ENCODE measurements at places on chromosomes 1 and 21.
A peak's percentile ranks its signal among the peaks of the same experiment; 100 is the strongest.

- DNase-seq: no peak
Observed at GRCh38 chr1:56874689-56875088, 20.1 kb downstream of the C8A start.

- DNase-seq: no peak
Observed at GRCh38 chr21:25515484-25516405, 91.5 kb downstream of the MRPL39 start.

GRCh38 chr21:35150562-35151226, 101.6 kb upstream of the RUNX1 start:
- DNase-seq: peak; percentile 25

DNA sequence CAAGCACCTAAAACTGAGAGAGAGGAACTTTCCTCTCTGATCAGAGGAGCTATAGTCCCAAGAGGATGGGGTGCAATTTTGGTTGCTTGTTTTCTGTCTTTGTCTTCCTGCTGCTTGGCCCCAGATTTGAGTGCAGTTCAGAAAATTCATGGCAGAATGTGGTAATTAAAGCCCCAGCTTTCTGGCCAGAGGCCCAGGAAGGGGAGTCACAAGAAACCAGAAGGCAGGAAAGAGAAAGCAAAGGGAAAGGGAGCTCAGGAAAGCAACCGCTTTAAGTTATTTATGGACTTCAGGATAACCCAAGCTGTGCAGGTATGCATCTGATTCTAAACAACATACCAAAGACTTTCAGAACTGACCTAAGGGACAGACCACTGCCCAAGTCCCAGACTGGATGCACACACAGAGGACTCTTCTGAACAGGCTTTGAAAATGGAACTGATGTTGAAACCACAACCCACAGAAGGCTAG, 88.8 kb downstream of the ST3GAL3 start:
- no peak for DNase-seq

DNA sequence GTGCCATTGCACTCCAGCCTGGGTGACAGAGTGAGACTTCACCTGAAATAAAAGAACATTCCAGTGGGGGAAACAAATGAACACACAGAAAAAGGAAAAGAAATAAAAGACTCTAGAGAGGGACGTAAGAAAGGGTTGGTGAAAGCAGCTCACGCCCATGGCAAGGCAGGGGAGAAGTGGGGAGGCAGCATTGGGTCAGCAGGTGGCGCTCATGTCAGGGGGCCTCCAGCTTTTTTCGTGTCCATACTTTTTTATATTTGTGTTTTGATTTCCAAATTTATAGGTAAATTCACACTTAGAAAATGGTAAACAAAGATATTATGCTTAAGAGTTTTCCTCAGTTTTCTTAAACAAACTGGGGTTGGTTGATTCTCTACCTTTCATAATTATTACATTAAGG, 45.5 kb downstream of the VPS13D start:
- DNase-seq: no peak

DNA sequence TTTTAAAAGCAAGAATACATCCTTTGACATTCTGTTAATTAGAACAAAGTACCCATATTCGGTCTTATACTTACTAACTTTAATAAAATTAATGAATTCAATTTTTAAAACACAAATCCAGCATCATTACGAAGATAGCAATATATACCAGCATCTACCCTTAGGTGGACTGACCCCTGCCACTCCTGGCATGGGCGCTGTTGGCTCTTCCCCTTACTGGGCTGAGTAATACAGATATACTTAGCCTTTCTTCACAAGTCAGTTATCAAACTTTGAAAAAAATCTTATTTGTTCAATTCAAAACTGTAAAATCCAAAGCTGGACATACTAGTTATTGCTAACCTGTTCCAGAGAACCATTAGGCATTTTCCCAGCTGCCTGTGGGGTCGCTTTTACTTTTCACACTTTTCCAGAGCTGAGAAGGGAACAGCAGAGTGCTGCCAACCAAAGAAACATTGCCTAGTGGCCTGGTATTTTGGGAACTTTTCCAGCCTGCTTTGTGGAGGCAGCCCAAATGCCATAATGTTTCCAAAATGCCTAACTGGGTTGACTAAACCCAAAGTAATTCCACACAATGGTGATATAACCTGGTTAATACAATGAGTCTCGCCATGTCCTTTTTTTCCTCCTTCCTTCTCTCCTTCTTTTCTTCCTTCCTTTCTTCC, 424.7 kb upstream of the ADGRL2 start:
- DNase-seq: no peak

DNA sequence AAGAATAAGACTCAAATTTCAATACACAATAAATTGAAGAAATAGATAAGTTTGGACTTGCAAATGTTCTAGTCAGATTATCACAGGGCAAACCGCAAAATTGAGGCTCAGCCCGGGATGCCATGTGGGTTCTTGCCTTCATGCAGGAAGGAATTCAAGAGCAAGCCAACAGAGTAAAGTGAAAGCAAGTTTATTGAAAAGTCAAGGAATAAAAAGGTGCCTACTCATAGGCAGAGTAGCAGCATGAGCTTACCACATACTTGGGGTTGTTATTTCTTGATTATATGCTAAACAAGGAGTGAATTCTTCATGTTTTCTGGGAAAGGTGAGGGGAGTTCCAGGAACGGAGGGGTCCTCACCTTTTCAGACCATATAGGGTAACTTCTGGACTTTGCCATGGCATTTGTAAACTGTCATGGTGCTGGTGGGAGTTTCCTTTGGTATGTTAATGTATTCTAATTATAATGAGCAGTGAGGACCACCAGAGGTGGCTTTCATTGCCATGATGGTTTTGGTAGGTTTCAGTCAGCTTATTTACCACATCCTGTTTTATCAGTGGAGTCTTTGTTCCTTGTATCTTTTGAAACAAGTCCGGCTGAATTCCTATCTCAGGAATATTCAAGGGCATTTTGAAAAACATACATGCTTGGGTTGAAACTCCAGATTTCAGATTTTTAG, 2.0 kb upstream of the OR2AK2 start:
- DNase-seq: no peak

DNA sequence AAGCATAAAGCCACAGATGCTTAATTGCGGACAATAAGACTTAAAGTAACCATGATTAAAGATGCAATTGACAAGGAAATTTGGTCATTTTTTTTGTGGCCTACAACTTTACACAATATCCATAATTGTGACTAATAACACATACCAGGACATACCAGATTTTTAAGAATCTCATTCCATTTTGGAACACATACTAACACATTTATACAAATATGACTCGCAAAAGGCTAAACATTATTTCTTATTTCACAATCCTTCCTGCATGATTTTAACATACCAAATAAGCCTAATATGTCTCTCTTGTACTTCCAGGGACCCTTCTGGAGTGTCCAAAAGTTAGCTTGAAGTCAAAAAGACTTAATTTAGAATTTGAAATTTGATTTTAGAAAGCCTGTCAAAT, 48.8 kb downstream of the DR1 start:
- no peak for DNase-seq

GRCh38 chr1:192270398-192270797, 46.4 kb upstream of the RGS21 start:
- no peak for DNase-seq

DNA sequence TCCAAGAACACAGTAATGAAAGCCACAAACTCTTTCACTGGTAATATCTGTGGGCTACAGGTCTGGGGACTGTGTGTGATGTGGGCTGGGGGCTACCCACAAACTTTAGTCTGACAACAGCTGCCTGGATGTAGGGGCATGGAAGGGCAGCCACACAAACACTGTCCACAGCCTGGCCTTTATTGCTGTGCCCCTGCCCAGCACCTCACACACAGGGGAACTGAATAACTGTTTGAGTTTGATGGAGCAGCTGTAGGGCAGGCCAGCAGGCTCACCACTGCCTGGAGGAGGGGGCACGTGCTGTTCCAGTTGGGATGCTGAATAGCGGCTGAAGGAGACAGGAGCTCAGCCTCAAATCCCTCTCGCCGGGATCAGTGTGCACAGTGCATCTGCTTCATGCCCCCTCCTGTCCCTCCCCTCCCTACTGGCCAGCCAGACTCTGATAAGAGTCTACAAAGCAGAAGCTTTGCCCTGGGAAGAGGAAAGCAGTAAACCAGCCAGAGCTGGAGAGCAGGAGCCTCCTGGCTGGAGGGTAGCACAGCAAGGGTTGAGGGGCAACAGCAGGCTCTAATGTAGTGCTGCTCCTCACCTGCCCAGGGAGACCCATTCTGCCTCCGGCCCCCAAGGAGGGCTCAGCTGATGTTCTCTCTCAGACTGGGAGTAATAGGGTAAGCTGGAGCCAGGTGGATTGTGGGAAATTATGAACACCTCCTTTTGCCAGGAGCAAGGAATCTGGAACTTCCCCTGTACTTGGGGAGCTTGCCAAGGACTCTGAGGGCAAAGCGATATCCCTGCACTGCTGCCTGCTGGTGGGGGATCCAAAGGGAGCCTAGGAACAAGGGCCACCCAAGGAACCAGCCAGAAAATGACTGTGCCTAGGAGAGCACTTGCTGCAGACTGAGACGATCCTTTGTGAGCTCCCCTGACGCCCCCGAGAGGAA, 70.2 kb upstream of the GOLT1A start:
- DNase-seq: no peak

GRCh38 chr21:34996304-34997101, 52.6 kb downstream of the RUNX1 start:
- DNase-seq: peak; percentile 90

- DNase-seq: no peak
Observed at GRCh38 chr1:76919085-76919484, 51.8 kb downstream of the ST6GALNAC5 start.

- DNase-seq: no peak
Observed at GRCh38 chr1:175510914-175511313, 232.5 kb downstream of the TNR start.

- DNase-seq: peak; percentile 34
Observed at GRCh38 chr21:30340714-30341573, 3.5 kb upstream of the KRTAP27-1 start.

DNA sequence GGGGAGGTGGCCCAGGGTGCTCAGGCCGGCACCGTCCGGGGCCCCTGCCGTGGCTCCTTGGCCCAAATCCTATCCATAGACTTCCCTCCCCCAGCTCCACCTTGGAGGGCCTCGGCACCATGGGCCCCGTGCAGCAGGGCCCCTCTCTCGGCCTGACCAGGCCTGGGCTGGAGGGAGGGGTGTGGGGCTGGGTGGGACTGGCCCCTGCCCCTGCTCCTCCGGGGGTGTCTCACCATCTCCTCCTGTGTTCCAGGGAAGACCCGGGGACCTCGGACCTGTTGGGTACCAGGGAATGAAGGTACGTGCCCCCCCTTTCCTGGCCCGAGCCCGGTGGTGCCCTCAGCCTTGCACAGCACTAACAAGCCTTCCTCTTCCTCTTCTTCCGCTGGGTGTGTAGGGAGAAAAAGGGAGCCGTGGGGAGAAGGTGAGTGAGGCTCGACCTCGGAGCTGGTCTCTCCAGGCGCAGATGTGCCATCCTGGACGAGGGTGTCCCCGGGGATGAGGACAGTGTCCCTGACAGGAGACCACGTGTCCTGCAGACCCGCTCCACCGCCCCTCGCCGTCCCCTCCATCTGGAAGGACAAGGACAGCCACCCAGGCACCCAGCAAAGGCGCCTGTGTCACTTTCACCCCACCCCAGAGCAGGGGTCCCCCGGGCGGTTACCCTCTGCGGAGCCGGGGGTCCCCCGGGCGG, 7.9 kb downstream of the COL6A1 start:
- no peak for DNase-seq

GRCh38 chr1:36786425-36786824, 247.9 kb downstream of the GRIK3 start:
- no peak for DNase-seq

- no peak for DNase-seq
Observed at GRCh38 chr1:35431173-35431599, 126.0 kb downstream of the KIAA0319L start.

DNA sequence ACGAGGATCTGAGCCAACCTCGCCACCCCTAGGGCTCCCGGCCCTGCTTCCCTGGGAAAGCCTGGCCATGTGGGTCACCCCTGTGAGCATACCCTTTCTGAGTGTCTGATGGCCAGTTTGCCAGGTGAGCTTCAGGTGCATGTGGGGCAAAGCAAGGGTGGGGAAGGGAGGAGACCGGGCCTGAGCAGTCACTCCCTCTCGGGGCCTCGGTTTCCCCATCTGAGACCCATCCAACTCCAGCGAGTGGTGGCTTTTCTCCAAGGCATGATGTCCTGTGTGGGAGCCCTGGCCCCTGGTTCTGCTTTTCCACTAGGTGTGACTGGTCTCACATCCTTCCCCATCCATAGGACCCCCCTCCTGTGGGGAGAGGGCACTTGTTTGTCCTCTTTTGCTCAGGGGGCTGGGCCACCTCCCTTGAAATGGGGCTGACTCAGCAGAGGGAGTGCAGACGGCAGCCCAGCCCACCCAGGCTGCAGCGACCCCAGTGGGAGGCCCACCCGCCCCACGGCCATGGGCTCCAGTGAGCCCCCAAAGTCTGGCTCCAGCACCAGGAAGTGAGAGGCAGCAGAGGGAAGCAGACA, 1.7 kb upstream of the WNT9A start:
- DNase-seq: no peak

DNA sequence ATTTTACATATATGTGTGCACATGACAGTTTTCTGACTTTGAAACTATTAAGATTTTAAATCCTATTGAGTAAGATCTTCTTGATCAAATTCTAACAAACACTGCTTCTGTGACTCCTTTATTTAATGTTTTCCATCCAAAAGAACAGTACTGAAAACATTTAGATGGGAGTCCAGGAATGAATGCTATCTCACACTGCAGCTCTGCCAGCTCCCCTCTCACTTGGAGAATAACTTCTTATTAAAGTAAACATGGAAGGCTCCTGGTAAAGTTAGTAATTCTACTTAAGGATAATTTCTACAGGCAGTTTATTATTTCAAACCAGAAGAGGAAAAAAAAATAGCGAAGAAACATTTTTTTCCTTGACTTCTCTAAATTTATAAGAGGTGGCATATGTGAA, 349.1 kb downstream of the DPYD start:
- DNase-seq: no peak

DNA sequence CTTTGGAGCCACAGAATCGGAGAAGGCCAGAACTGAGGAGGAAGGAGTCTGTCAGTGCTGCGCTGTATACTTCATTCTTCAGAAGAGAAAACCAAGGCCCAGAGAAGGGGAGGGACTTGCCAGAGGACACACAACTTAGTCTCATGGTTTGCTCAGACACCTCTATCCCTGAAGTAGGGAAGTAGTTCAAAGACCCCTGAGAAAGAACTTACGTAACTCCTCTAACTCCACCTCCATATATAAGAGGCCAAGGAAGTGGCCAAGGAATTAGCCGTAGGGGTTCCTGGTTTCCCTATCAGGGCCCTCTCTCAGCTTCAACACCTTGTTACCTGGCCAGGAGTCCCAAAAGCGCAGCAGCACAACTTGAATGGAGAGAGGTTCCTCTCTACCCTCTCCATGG, 580 bp upstream of the NECTIN4 start:
- no peak for DNase-seq

GRCh38 chr1:234186037-234186688, 187.1 kb upstream of the COA6 start:
- no peak for DNase-seq

DNA sequence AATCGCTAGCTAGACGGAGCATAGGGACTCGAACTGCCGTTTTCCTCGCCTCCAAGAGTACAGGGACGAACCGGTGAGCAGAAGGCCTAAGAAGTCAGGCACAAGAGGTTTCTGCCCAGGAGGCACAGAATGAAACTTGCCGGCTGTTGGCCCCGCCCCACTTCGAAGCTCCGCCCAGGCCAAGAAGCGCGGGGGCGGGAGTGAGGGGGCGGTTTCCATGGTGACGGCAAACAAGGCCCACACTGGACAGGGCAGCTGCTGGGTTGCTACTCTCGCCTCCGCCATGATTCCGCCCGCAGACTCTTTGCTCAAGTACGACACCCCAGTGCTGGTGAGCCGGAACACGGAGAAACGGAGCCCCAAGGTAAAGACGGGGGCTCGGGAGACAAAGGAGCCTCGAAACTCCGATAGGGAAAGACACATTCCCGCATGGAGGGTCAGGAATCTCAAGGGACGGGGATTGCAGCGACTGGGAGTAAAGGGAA, at the start of gene DNALI1:
Gene DNALI1 (plus strand): TSS at position 229 of the 485 bp plus-strand sequence. CDS start 55 bp downstream, at position 284.
- peak; percentile 70 for DNase-seq
